ENCODE measurements at places on chromosomes 12 and 14.
A peak's percentile ranks its signal among the peaks of the same experiment; 100 is the strongest.

GRCh38 chr12:101459642-101460346 lies 15.3 kb upstream of the SPIC start:
- no peak for DNase-seq

GRCh38 chr12:122052285-122052684 lies 26.3 kb upstream of the MLXIP start:
- DNase-seq: no peak

GRCh38 chr12:15334225-15334624 lies 11.9 kb downstream of the PTPRO start:
- no peak for DNase-seq

- no peak for DNase-seq
These were observed 60.9 kb downstream of the MAP1LC3B2 start for GRCh38 chr12:116620124-116620491.

- DNase-seq: no peak
These were observed 14.8 kb upstream of the OR6J1 start for GRCh38 chr14:22658946-22659345.

- peak; percentile 68 for DNase-seq
These were observed 6.2 kb downstream of the AMN start for GRCh38 chr14:102928412-102929240.

GRCh38 chr12:1698720-1699119 lies 7.8 kb downstream of the ADIPOR2 start:
- DNase-seq: no peak

DNA sequence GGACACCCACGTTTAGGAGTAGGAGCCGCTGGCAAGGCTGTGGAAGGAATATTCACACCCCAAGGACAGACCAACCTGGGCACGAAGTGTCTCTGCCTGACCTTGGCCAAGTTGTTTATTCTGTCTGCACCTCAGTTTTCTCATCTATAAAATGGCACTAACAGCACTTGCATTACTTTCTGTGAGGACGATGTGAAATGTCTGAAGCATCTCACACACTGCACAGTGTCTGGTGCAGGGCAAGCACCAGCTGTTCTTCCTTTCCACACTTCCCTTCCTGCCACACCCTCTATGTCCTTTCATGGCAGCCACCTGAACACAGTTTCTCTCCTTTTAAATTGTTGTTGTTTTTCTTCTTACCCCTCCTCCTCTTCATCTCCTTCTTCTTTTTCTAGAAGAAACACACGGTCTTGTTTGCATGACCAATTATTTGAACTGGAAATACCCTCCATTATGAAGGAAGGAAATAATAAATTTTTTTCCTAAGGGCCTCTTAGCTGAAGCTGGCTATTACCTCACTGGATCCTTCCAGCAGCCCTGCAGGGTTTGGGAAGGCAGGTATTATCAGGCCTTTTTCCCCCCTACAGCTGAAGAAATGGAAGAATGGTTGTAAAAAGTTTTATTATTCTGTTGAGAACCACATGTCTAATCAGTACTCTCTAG lies 42.9 kb upstream of the ATP23 start:
- DNase-seq: no peak

GRCh38 chr14:75395862-75396261 lies 32.0 kb upstream of the JDP2 start:
- DNase-seq: no peak

GRCh38 chr14:79555429-79555828 lies 655.9 kb downstream of the DIO2 start:
- DNase-seq: no peak

DNA sequence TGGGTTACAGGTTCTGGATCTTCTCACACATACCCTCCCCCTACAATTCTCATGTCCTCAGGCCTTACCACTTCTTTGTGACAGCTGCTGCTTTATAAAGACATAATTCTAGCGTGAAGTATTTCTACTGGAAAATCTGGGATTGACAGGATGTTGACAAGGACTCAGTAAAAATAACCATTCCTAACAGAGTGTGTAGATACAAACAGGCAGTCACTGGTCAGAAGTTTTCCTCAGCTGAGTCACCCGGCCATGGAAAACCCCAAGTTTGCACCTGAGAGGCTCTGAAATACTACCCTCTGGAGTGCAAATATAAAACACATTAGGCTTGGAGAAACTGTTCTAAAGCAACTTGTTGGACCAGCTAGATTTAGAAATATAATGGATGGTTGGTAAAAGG lies 54.4 kb downstream of the SPPL3 start:
- DNase-seq: no peak

DNA sequence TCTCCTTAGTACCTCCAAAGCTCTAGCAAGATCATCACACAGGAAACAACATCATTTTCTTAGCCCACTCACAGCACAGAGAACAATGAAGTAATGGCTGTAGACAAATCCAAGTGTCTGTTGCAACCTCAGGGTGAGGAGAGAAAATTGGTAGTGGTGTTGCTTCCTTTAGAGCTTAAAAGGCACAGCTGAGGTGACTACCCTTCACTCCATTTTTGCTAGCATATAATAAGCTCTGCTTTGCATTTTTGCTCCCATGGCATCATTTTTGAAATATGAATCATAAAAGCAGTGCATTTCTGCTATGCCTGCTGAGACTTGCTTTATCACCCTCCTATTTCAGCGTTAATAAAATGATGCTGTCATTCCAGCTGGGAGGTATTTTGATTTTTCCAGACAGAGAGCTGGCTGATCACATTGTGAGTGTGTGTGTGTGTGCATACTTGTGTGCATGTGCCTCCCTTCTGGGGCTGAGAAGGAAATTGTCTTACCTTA lies 18.5 kb upstream of the PCNX1 start:
- no peak for DNase-seq

Data from activated effector memory CD4-positive, alpha-beta T cell treated with Interleukin-2 at 50 U/mL for 16 hours (primary cell).